ENCODE measurements at places on chromosomes 5 and 9. TPM values are rescaled to one million over a fixed set of nuclear protein-coding genes. Genes with fewer than 3 reads are reported as not detected.

Gene SLC23A1
- total RNA-seq = 1.4 TPM

Gene OLFML2A
- 22.3 TPM for total RNA-seq

Gene PCDHGA9
- total RNA-seq = 4.8 TPM

Gene PPP3R2
- total RNA-seq = not detected

DNA sequence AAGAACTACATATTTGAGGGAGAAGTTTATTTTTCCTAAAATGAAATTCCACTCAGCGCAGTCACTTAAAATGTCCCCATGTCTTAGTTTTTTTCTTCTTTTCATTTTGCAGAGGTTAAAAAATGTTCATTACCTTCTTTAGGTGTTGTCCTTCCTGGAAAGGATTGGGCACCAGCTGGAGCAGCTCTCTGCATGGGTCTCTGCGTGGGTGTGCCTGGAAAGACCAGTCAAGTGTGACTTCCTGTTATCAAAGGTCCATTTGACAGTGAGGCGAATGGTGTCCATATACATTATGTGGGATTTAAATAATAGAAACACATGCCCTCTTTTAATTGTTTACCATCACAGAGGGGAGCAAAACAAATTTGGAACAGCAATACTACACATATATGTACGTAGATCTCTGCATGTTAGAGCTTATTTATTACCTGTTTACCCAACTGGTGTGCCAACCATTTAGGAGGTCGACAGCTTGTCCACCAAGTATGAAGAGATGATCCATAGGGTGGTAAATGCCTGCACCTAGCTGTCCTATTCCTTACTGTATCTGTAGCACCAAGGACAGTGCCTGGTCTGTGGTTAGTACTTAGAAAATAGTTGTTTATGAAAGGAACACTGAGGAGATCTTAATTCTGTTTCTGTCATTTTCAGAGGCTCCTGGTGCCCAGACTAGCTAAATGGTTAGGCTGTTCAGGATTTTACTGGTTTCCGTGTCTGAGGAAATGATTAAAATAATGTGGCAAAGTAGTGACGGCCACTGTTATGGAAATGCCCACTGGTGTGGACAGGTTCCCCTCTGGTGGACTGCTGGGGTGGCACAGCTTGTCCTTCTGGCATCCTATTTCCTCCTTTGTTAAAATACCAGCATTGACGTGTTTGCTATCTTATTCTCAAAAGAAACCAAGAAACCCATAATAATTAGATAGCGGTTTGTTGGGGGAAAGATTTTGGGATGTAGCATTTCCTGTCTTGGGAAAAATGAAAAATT, 200.4 kb downstream of the MAST4 start:
- DNase-seq = no peak

DNA sequence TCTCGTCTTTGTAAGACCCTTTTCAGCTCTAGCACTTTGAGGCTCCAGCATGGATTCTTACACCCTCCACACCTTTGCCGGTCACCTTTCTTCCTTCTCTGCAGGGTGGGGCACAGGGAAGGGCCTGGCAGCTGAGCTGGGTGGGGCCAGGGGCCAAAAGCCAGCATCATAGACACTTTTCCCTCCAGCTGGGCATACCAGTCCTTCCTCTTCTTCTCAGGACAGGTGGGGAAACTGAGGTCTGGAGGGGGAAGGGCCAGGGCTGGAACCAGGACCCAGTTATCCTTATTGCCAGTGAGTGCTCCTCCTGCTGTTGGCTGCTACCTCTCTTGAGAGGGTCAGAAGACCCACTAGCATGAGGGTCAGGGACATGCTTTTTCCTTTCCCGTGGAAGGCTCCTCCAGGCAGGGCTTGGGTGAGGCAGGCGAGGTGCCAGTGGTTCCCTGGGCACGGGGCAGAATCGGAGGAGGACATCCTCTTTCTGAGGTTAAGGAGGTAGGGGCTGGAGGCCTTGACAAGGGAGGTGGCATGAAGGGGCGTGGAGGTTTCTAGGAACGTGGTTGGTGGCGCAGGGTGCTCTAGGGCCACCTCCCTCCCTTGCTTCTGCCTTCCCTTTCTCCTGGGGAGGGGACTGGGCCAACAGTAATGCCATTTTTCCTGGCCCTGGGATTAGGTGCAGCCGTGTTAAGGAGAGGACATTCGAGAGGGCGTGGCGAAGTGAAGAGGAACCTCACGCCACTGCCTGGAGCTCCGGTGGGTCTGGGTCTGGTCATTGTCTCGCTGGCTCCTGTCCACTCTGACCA, at the start of gene NDST1:
Gene NDST1 (plus strand): TSS at position 658 of the 803 bp plus-strand sequence. CDS start 13,124 bp downstream, outside the sequence.
- DNase-seq = peak; percentile 72

GRCh38 chr5:153209016-153209415, 281.5 kb upstream of the GRIA1 start:
- DNase-seq = no peak

GRCh38 chr5:141488591-141489561, at the start of gene PCDHGC5:
TSS of gene PCDHGC5 (plus strand) at chr5:141489081. CDS start at chr5:141489241, 160 bp downstream.
- no peak for DNase-seq

DNA sequence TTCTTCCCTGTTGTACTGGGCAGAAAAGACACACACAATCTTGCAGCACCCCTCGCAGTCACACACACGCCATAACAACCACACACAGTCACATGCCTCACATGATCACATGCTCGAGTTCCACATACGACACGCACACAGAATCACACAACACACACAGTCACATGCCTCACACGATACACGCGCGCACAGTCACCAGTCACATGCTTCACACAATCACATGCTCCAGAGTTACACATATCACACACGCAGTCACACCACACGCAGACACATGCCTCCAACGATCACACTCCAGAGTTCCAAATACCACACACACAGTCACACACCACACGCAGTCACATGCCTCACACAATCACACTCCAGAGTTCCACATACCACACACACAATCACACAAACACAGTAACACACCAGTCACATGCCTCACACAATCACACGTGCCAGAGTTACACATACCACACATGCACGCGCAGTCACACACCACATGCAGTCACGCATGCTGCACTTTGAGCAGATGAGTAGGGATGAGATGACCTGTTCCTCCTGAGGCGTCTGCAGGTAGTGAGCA, 49.0 kb upstream of the LRRC14B start:
- DNase-seq = no peak

GRCh38 chr5:56052735-56053134, 58.0 kb upstream of the IL6ST start:
- no peak for DNase-seq

- no peak for DNase-seq
These were observed 2.0 kb upstream of the MZB1 start for GRCh38 chr5:139391570-139392323.

DNA sequence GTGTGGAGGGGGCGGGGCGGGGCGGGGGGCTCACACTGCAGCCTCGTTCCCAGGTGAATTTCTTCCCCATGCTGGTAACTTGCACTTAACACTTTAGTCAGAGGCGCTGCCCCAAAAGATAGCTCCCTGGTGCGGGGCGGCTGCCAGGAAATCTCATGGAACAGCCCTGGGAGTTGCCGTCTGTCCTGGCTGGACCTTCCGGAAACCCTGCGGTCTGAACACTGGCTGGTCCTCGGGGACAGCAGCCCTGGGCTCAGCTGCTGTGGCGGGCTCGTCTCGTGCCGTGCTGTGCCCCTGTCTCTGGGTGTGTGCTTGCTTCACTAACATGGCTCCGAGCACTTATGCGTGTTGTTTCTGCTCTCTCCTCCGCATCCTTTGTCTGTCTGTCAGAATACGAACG, 25.8 kb downstream of the PTGES2 start:
- DNase-seq = peak; percentile 46

DNA sequence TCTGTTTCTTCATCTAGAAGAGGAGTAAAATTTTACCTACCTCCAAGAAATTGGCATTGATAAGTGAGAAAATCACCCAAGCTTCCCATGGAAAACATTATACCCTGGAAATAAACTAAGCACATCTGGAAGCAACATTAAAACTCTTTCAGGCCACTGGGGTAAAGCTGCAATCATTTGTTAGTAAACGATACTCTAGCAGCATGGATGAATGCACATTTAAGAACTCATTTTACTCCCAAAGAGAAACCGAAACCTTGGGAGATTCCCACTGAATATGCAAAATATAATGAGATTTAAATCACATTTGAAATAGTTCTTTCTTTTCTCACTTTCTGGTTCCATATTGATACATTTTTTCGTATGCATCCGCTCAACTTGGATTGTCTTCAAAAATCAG, 467.5 kb downstream of the EFNA5 start:
- no peak for DNase-seq

GRCh38 chr9:20722221-20722620, 38.2 kb downstream of the FOCAD start:
- DNase-seq = no peak

GRCh38 chr9:33012328-33013069, 11.1 kb upstream of the APTX start:
- DNase-seq = no peak
